RWPE1 (cell line): ENCODE measurements at places on chromosomes 13 and 19.

- DNase-seq: no peak
These were observed 566 bp downstream of the HMG20B start for GRCh38 chr19:3573162-3573857.

GRCh38 chr13:27053210-27053884 is 118.3 kb downstream of the USP12 start:
- no peak for DNase-seq

- peak; percentile 36 for DNase-seq
These were observed 53.4 kb upstream of the KLF12 start for GRCh38 chr13:74187564-74187963.

DNA sequence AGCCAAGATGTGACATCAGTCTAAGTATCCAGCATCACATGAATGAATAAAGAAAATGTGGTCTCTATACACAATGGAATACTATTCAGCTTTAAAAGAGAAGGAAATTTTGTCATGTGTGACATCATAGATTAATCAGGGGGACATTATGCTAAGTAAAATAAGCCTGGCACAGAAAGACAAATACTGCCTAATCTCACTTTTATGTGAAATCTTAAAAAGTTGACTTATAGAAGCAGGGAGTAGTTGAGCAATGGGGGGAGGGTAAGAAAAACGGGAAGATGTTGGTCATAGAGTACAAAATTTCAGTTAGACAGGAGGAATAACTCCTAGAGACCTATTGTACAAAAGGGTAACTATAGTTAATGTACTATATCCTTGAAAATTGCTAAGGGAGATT is 10.4 kb upstream of the LCP1 start:
- no peak for DNase-seq

DNA sequence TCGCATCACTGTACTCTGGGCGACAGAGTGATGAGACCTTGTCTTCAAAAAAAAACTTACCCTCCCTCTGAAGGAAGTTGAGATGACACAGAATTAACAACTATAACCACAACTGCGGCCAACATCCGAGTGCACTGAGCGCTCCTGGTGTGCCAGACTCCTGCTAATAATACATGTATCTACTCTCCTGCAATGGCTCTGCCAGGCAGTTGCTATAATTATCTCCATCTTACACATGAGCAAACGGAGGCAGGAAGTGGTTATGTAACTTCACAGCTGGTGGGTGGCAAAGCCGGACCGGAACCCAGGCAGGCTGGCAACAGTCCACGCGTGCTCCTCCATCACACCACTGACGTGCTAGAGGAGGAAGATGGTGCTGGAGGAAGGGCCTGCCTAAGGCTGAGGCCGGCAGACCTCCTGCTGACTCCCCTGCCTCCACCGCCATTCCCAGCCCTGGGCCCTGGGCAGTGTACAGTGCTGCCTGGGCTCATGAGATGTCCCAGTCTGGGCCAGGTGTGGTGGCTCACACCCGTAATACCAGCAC is 12.6 kb downstream of the XRCC1 start:
- no peak for DNase-seq

DNA sequence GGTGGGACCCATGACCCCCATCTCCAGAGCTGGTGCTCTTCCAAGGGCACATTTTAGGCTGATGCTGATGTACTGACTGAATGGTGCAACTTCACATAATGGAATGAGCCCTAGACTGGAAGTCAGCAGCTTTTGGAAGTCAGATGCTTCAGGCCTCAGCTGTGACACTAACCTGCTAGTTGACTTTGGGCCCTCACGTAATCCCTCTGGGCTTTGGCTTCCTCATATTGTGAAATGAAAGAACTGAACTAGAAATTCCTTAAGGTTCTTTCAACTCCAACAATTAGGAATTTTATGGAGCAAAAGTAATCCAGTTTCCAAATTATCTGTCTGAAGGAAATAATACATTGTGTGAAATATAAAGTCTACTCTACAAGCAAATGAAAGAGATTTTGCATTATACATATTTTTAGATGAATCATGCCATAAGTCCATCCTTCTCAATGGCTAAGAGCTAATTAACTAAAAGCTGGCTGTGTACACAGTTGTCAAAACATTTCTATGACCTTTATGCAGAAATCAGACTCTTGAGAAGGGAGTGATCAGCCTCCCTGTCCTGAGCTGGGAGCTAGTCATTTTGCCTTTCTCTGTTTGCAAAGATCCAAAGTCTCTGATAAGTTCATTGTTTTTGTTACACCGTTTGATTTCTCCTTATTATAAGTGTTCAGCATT is 204.2 kb downstream of the DCLK1 start:
- no peak for DNase-seq
